ENCODE measurements at places on chromosomes 13 and 19.

- DNase-seq = no peak
These were observed 80.1 kb downstream of the ZNF486 start for GRCh38 chr19:20247016-20247683.

DNA sequence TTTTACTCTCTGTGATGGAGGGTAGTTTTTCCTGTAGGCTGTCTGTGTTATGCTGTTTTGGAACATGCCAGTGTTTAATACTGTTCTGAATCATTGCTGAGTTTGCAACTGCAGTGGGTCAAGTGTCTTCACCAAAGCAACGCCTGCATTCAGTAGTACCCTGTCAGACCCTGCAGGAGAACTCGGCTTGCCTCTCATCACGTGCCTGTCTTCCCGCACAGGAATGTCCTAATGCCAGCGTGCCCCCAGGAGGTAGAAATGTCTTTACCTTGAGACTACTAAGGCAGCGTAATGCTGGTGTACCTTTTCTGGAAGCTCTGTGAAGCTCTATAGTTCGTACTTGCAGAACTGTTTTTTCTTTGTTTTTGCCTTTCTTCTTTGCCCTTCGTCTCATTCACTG, 42.3 kb downstream of the POLR1D start:
- no peak for DNase-seq

DNA sequence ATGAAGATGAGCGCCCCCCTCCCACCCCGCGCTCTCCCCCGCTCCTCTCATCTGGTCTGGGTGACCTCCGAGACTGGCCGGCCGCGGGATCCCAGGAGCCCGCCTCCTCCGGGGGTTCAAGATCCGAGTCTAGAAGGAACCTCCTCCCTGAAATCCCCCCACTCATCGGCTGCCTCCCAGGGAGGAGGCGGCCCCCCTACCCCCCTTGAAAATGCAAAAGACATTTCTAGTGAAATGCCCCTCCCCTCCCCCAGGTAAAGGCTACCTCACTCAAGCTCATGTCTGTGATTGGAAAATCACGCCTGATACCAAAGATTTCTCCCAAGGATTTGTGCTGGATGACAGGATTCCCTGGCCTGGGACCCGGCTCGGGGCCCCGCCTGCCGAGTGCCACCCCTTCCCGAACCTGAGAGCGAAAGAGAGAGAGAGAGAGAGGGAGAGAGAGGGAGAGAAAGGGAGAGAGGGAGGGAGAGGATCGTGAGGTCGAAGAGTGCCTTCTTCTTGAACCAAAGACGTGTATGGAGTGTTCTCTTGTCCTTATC, 23.4 kb downstream of the ONECUT3 start:
- DNase-seq = no peak

DNA sequence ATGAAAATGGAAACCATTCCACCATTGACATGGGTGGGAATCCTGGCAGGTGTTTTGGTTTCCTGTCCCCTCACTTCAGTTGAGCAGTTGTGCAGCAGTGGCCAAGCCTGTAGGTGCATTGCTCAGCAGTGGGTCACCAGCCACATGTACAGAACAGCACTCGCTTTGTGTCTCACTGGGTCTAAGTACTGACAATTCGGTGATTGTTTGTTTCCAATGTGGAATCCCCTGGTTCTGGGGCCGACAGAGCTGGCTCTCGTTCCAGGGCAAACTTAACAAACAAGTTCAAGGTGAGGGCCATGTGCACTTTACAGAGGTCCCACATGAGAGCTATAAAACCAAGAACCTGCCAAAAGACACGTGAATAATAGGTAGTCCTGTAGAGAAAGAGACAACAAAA, 54.1 kb upstream of the SPATA13 start:
- no peak for DNase-seq

DNA sequence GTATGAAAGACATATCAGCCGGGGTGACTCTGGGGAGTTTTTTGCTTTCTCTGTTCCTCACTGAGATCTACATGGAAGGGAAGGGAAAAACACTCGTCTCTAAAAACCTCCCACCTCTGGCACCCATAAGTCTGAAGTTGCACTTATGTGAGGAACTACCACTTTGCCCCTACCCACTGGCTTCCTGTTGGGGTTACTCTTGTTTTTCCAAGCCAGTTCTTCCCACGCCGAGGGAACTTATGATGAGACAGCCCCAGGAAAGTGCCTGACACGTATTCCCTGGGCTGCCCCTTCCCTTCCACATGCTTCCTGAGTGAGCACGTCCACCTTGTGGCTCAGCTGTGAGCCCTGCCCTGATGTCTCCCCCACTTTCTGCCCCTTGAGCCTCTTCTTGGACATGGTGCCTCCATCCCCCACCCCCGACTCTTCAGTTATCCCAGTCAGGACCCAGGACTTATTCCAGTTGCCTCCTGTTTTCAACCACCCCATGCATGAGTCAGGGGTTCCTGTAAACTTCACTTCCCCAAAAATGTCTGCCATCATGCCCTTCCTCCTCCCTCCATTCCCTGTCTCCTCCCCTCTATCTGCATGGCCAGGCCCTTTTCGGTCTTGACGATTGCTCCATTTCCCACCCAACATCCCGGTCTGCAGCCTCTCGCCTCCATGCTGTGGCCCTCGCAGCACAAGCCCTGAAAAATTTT, 5.1 kb upstream of the SIGLEC7 start:
- DNase-seq = no peak

GRCh38 chr19:54352546-54352945, 12.2 kb downstream of the LAIR1 start:
- DNase-seq = no peak

DNA sequence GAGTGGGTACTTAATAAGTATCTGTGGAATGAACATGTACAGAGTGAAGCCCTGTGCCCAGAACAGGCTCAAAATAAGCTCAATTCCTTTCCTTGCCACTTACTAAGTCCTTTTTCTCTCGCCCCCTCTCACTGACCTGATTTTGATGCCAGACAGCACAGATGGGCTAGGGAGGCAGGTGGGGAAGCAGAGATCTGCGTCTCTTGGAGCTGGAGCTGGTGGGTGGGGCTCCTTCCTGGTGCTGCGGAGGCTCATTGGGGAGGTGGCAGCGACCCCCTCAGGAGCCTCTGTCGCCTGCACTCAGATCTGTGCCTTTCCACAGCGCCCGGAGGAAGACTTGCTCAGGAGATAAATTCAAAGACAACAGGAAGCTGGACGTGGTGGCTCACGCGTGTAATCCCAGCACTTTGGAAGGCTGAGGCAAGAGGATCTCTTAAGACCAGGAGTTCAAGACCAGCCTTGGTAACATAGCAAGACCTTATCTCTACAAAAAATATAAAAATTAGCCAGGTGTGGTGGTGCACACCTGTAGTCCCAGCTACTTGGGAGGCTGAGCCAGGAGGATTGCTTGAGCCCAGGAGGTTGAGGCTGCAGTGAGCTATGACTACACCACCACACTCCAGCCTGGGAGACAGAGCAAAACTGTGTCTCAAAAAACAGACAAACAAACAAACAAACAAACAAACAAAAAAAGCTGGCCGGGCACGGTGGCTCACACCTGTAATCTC, 14.6 kb downstream of the AKT2 start:
- no peak for DNase-seq

DNA sequence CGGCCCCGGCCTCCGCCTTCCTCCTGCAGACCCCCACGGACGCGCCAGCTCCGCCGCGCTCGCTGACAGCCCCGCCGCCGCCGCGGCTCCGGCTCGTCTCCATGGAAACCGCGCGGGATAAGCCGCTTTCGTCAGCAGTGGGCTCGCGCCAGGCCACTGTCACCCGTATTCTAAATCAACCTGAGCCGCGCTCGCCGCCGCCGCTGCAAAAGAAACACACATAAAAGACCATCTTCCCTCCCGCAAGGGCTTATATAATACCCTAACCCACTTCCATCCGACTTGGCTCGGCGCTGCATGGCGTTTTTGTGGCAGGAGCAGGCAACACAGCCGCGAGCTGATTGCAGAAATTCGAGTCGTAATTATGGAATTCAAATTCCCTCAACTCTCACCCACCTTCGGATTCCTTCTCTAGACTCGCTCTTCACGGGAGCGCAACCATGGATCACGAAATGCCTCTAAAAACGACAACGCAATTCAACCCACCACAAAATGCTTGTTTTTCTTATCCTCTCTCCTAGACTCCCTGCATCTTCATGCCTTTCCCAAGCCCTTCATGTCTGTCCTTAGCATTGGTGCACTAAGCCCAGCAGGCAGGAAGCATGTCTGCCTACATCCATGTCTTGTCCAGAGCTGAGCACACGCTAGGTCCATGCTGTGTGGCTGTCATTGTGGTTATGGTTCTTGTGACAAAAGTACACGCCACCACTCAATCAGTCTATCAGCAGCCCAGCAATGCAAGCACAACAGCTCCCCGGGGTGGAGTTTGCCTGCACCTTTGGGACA, at the start of gene AMER2:
Gene AMER2, minus strand, starts transcription at position 772 of the 786 bp plus-strand sequence. Its CDS starts 669 bp downstream, at position 103.
- DNase-seq = no peak

- DNase-seq = no peak
These were observed 6.4 kb upstream of the NFIC start for GRCh38 chr19:3359919-3360420.
